ENCODE measurements at places on chromosomes 2 and 18.

GRCh38 chr2:241860184-241861078 is 1.7 kb upstream of the PDCD1 start:
- peak overlapping the region; percentile 28 for H3K27ac ChIP-seq
- H3K4me1 ChIP-seq: peaks cover 73% of the 10 kb centered on the region
- peak overlapping the region; percentile 60 for H3K4me3 ChIP-seq
- no peaks in the 10 kb centered on the region for H3K27me3 ChIP-seq
- no peak for DNase-seq
- no peaks in the 10 kb centered on the region for H3K36me3 ChIP-seq

DNA sequence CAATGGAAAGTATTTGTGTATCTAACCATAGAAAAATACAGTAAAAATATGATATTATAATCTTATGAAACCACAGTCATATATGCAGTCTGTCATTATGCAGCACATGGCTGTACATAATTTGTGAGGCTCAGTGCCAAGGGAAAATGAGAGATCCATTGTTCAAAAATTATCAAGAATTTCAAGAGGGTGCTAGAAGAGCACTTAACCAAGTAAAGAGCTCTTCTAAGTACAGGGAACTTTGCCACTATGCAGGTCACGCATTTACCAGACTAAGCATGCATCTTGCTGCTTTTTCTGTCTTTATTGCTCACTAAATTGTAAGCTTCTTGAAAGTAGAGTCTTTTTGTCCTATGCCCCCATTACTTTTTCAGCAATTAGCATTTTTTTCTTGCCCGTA is 438.0 kb downstream of the LRP1B start:
- no peak for DNase-seq
- H3K27ac ChIP-seq: no peak overlapping the region
- H3K36me3 ChIP-seq: no peaks in the 10 kb centered on the region

DNA sequence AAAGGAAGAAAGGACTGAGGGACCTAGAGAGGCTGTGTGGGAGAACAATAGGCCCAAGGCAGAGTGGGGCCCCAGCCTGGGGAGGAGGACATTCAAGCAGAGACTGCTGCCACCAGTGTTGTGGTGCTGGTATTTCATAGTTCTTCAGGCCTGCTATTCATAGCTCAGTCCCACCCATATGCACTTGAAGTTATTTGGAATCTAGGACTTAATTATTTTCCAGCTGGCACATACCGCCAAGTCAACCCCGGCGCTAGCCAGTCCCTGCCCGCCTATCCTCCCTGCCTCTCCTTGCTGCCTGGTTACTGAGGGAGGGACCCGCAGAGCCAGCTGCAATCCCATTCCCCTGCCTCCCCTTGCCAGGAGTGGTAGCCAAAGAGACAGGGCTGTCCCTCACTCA is 141.2 kb downstream of the CABLES1 start:
- H3K27me3 ChIP-seq: no peaks in the 10 kb centered on the region
- no peak overlapping the region for H3K4me3 ChIP-seq
- DNase-seq: no peak
- no peaks in the 10 kb centered on the region for H3K36me3 ChIP-seq
- H3K4me1 ChIP-seq: no peaks in the 10 kb centered on the region

GRCh38 chr2:146844226-146844990 is 1000.4 kb upstream of the ACVR2A start:
- no peak overlapping the region for H3K27ac ChIP-seq
- no peaks in the 10 kb centered on the region for H3K27me3 ChIP-seq
- no peaks in the 10 kb centered on the region for H3K4me1 ChIP-seq
- no peak for DNase-seq
- no peak overlapping the region for H3K4me3 ChIP-seq

- no peaks in the 10 kb centered on the region for H3K27me3 ChIP-seq
- H3K36me3 ChIP-seq: no peaks in the 10 kb centered on the region
- no peaks in the 10 kb centered on the region for H3K4me1 ChIP-seq
- no peak overlapping the region for H3K27ac ChIP-seq
- DNase-seq: no peak
Observed at GRCh38 chr2:204662956-204663355, 117.7 kb downstream of the PARD3B start.

DNA sequence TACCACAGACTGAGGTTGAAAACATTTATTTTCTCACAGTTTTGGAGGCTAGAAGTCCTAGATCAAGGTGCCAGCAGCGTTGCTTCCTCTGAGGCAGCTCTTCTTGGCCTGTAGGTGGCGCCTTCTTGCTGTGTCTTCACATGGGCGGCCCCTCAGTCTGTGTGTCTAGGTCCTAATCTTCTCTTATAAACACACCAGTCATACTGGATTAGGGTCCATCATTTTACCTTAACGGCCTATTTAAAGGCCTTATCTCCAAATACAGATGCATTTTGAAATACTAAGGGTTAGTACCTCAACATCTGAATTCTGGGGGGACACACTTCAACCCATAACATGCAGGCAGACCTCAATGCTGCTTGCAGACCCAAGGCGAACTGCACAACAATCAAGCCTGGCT is 4.4 kb upstream of the RMC1 start:
- H3K4me3 ChIP-seq: no peak overlapping the region
- peak; percentile 67 for DNase-seq
- H3K27me3 ChIP-seq: no peaks in the 10 kb centered on the region
- no peaks in the 10 kb centered on the region for H3K36me3 ChIP-seq

DNA sequence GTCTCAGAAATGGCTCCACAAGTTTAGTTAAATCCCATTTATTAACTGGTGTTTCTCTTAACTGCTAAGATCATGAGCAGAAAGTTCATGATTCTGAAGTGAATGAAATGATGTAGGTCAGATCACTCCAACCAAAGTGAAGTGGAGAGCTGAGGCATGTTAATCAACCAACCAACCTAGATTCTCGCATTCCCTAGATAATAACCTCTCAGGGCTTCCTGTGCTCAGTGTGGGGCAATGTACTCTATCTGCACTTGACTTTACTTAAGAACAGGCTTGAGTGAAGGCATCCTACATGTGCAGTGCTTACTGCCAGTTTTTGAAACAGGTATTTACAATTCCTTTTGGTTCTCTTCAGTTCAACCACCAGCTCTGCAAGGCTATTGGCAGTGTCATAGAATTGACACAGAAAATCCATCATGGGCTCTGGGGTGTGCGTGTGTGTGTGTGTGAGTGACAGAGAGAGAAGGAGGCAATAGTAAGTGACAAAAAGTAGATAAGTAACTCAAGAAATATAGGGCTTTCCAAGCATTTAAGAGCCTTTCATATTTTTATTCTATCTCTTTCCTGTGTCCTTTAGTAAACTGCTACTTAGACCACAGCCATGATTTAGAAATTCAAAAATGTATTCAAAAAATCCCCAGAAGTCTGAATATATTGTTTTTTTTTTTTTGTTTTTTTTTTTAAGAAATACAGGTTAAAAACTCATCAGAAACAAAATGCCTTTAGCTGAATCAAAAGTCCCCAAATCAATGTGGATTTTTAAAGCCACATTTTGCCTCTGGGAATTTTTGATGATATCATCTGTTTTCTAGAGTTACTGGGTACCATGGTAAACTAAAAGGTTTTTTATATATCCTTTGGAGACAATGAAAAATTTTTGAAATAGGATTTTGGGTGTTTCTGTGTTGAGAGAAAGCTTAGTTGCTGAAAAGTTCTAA is 28.6 kb downstream of the DOCK10 start:
- no peaks in the 10 kb centered on the region for H3K27me3 ChIP-seq
- no peak for DNase-seq
- H3K36me3 ChIP-seq: no peaks in the 10 kb centered on the region

- peak within 1 kb of the TSS; percentile 98 for H3K4me3 ChIP-seq
- H3K27me3 ChIP-seq: no peaks in the 10 kb centered on the region
- peaks cover 16% of the 10 kb centered on the region for H3K36me3 ChIP-seq
- peak; percentile 92 for DNase-seq
- peak within 1 kb of the TSS; percentile 99 for H3K27ac ChIP-seq
- peaks cover 24% of the 10 kb centered on the region for H3K4me1 ChIP-seq
Observed at GRCh38 chr18:267688-268552, at the start of gene THOC1. Gene THOC1 (minus strand): TSS chr18:268047. CDS start chr18:268019, 28 bp downstream.

- no peak overlapping the region for H3K27ac ChIP-seq
- peaks cover 8% of the 10 kb centered on the region for H3K4me1 ChIP-seq
Observed at GRCh38 chr2:68452158-68452900, 14.8 kb downstream of the FBXO48 start.

DNA sequence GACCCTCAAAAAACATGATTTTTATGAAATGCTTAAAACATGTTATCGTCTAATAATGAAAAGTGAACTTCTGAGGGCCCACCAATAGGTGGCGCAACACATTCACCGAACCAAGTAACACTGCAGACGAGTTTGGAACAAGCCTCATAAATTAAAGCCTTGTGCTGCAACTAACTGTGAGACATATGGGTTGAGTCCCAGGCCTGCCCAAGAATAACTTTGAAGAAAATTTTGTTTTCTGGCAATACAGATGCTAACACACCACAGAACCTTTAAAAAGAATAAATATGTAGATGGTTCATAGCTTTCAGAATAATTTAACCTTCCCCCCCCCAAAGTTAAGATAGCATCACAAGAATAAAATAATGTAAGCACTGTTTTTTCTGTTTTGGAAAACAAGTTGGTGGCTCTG is 285.9 kb downstream of the RNF144A start:
- no peaks in the 10 kb centered on the region for H3K27me3 ChIP-seq
- peak; percentile 44 for DNase-seq
- H3K27ac ChIP-seq: no peak overlapping the region
- no peaks in the 10 kb centered on the region for H3K4me1 ChIP-seq

DNA sequence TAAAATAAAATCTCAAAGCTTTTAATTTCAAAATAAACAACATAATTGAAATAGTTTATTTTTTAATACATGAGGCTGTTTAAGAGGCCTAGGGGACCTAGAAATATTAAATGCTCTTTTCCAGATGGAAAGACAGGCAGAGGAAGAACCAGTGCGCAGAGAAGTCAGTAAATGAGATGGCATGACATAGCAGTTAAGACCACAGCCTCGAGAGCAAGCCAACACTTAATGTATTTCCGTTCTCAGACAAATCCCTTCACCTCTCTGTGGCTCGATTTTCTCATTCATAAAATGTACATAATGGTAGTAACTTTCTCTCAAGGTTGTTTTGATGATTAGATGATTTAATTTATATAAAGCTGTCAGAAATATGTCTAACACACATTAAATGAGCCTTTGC is 405.1 kb upstream of the CWC22 start:
- H3K4me3 ChIP-seq: no peak overlapping the region
- H3K4me1 ChIP-seq: no peaks in the 10 kb centered on the region
- H3K27me3 ChIP-seq: no peaks in the 10 kb centered on the region
- DNase-seq: no peak
- H3K36me3 ChIP-seq: no peaks in the 10 kb centered on the region

- no peak for DNase-seq
- H3K27me3 ChIP-seq: no peaks in the 10 kb centered on the region
- H3K4me1 ChIP-seq: no peaks in the 10 kb centered on the region
- no peaks in the 10 kb centered on the region for H3K36me3 ChIP-seq
- no peak overlapping the region for H3K4me3 ChIP-seq
- H3K27ac ChIP-seq: no peak overlapping the region
Observed at GRCh38 chr18:41732356-41732755, 222.7 kb upstream of the PIK3C3 start.
